Hepatocyte (in vitro differentiated cells): ENCODE measurements at places on chromosomes 5 and 9. TPM values are rescaled to one million over a fixed set of nuclear protein-coding genes. Genes with fewer than 3 reads are reported as not detected.

DNA sequence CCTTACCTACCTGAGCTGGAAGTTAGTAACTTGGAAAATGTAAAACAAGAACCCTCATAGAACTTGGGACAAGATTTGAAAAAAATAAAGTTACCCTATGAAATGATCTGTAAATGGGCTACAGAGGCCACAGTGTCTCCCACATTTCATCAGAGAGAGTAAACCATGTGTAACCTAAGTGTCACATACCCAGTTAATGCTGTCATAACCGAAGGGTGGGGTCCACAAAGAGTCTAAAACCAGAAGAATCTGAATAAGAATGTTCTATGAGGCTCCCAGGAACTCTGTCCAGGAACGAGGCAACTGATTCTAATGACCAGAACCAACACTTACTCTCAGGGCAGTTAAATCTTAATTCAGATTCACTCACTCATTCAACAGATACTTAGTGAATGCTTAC, 1.0 kb upstream of the FAM13B start:
- DNase-seq = no peak
- no peaks in the 10 kb centered on the region for H3K36me3 ChIP-seq
- no peaks in the 10 kb centered on the region for H3K27me3 ChIP-seq
- H3K4me1 ChIP-seq = peaks cover 19% of the 10 kb centered on the region
- H3K27ac ChIP-seq = peak overlapping the region; percentile 100

The BARHL1 gene
- not detected in 2 replicates for polyA plus RNA-seq

The ARSI gene
- 27.1 and 42.8 TPM in 2 replicates for polyA plus RNA-seq

GRCh38 chr9:91536211-91536691, 112.6 kb upstream of the NFIL3 start:
- H3K36me3 ChIP-seq = no peaks in the 10 kb centered on the region
- DNase-seq = peak; percentile 83
- H3K27ac ChIP-seq = peak overlapping the region; percentile 88

DNA sequence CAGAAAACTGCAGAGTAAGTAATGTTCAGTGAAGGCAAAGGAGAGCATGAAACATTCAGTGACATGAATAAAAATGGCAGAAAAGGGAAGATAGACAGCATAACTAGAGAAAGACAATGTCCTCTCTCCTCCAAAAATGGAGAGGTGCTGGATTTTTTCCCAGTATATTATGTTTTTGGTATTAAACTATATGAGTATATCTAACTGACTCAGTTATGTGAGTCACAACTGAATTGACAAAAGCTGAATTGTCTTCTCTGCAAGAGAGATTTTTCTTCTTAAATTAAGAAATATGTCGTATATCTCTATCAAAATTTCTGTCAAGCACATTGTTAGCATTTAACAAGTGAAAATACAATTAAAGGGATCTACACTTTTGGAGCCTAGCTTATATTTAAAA, 375.1 kb downstream of the CHSY3 start:
- no peak overlapping the region for H3K27ac ChIP-seq
- H3K36me3 ChIP-seq = no peaks in the 10 kb centered on the region
- DNase-seq = no peak
- H3K4me3 ChIP-seq = no peak overlapping the region
- H3K4me1 ChIP-seq = no peaks in the 10 kb centered on the region

DNA sequence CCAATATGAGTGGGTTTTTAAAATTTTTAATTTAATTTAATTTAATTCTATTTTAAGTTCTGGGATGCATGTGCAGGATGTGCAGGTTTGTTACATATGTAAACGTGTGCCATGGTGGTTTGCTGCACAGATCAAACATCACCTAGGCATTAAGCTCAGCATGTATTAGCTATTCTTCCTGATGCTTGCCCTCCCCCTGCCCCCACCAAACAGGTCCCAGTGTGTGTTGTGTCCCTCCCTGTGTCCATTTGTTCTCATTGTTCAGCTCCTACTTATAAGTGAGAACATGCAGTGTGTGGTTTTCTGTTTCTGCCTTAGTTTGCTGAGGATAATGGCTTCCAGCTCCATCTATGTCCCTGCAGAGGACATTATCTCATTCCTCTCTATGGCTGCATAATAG, 35.0 kb upstream of the ANKRD33B start:
- no peak overlapping the region for H3K4me3 ChIP-seq
- no peaks in the 10 kb centered on the region for H3K36me3 ChIP-seq
- no peak for DNase-seq
- peaks cover 4% of the 10 kb centered on the region for H3K4me1 ChIP-seq
- H3K27ac ChIP-seq = no peak overlapping the region

- H3K27ac ChIP-seq = no peak overlapping the region
- H3K4me1 ChIP-seq = no peaks in the 10 kb centered on the region
Observed at GRCh38 chr9:109289931-109290330, 30.9 kb downstream of the EPB41L4B start.

DNA sequence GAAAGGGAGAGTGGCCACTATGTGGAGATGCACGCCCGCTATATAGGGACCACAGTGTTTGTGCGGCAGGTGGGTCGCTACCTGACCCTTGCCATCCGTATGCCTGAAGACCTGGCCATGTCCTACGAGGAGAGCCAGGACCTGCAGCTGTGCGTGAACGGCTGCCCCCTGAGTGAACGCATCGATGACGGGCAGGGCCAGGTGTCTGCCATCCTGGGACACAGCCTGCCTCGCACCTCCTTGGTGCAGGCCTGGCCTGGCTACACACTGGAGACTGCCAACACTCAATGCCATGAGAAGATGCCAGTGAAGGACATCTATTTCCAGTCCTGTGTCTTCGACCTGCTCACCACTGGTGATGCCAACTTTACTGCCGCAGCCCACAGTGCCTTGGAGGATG, 19.8 kb downstream of the RGMB start:
- H3K36me3 ChIP-seq = no peaks in the 10 kb centered on the region
- H3K4me3 ChIP-seq = no peak overlapping the region
- DNase-seq = no peak

The CDO1 gene
- polyA plus RNA-seq = 8.4 and 17.5 TPM in 2 replicates

DNA sequence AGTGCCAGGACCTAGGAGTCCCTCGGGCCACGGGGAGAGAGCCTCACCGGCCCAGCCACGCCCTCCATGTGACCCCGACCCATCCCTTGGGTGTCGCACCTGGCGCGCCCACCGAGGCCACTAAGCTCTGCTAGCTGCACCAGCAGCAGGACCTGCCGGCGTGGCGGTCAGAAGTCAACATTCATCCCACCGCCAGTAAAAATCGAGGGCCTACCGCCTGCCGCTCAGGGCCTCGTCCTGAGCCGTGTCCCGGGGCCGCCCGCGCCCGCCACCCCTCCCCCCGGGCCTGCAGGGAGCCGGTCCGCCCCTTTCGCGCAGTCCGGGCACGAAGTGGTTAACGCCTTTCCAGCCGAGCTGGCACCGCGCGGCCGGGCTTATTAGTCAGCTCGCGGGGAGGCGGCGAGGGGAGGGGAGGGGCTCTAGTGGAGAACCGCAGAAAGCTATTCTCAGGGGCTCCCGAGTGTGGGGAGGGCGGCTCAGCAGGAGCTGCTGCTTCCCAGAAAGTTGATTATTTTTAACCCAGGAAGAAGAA, 124.4 kb downstream of the C9orf50 start:
- peak; percentile 98 for DNase-seq
- peaks cover 77% of the 10 kb centered on the region for H3K4me1 ChIP-seq
- H3K36me3 ChIP-seq = no peaks in the 10 kb centered on the region
- no peaks in the 10 kb centered on the region for H3K27me3 ChIP-seq
- peak overlapping the region; percentile 8 for H3K4me3 ChIP-seq

The EXOSC2 gene
- 10.7 and 13.0 TPM in 2 replicates for polyA plus RNA-seq

DNA sequence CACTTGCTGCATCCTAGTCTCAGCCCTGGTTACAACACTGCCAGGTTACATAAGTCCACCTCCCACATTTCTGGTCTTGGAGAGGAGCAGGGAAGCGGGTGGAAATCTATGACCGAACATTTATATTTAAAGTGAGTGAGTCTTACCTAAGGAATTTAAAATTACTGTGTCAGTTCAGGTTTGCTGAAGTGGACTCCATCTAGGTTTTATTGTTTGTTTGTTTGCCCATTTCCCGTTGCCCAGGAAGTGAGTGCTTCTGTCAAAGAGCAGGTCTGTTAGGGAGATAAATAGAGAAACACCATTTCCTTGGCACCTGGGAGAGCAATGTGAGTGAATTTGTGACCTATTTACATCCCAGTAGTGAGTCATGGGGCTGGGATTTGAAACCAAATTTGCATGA, 179.5 kb downstream of the KIF4B start:
- no peaks in the 10 kb centered on the region for H3K27me3 ChIP-seq
- H3K4me1 ChIP-seq = no peaks in the 10 kb centered on the region
- H3K36me3 ChIP-seq = no peaks in the 10 kb centered on the region
- H3K4me3 ChIP-seq = no peak overlapping the region
- DNase-seq = peak; percentile 17
- no peak overlapping the region for H3K27ac ChIP-seq

DNA sequence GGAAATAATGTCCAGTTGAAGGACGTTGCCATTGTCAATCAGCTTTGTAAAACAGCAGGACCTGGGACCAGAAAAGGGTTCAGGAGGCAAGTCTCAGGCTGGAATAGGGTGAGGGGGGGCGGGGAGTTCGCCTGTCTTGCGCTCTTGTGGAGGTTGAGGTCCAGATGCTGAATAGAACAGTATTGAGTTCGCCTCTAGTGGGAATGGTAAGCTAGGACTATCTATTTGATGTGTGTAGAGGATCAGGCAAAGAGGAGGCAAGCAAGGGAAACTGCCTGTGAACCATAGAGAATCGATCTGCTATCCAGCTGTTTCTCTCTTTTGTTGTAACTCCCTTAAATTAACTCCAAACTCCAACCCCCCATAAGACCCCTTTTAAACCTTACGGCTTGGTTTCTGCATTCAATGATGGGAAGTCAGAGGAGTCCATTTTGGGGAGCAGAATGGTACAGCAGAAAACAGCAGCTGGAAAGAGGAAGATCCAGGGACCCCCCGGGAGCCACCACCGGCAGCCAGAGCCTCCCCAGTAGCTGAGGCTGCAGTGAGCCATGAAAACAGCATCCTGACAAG, 133.7 kb downstream of the SLC28A3 start:
- no peak overlapping the region for H3K4me3 ChIP-seq
- H3K27me3 ChIP-seq = no peaks in the 10 kb centered on the region
- H3K36me3 ChIP-seq = no peaks in the 10 kb centered on the region

- DNase-seq = no peak
- H3K4me1 ChIP-seq = no peaks in the 10 kb centered on the region
- no peaks in the 10 kb centered on the region for H3K27me3 ChIP-seq
- H3K27ac ChIP-seq = no peak overlapping the region
- no peaks in the 10 kb centered on the region for H3K36me3 ChIP-seq
- H3K4me3 ChIP-seq = no peak overlapping the region
Observed at GRCh38 chr5:42666869-42667268, 89.7 kb upstream of the CCDC152 start.

GRCh38 chr5:2282893-2283292, 400.2 kb upstream of the IRX4 start:
- no peaks in the 10 kb centered on the region for H3K4me1 ChIP-seq
- DNase-seq = no peak
